NCI-H526 treated with DMSO at 0.1 percent for 48 hours (cell line): ENCODE measurements at places on chromosomes 2 and 18.

- DNase-seq: no peak
Measured at GRCh38 chr2:120291401-120292311, 39.0 kb downstream of the RALB start.

- DNase-seq: peak; percentile 77
Measured at GRCh38 chr2:79512442-79513401, at the start of gene CTNNA2. CTNNA2 (plus strand) TSS chr2:79513051.

GRCh38 chr2:9179572-9180201 lies 26.9 kb upstream of the ASAP2 start:
- DNase-seq: peak; percentile 67

DNA sequence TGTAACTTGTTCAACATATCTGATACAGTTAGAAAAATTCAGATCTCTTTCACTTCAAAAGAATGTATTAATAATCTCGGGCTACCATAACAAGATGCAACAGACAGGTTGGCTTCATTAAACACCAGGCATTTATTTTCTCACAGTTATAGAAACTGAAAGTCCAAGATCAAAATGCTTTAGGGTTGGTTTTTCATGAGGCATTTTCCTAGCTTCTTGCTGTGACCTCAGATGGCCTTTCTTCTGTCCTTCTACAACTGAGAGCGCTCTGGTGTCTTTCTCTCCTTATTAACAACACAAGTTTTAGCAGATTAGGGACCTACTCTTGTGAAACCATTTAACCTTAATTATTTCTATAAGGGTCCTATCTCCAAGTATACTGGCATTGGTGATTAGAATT lies 452.5 kb downstream of the ZNF804A start:
- no peak for DNase-seq

GRCh38 chr2:66899648-66900047 lies 464.7 kb downstream of the MEIS1 start:
- no peak for DNase-seq

DNA sequence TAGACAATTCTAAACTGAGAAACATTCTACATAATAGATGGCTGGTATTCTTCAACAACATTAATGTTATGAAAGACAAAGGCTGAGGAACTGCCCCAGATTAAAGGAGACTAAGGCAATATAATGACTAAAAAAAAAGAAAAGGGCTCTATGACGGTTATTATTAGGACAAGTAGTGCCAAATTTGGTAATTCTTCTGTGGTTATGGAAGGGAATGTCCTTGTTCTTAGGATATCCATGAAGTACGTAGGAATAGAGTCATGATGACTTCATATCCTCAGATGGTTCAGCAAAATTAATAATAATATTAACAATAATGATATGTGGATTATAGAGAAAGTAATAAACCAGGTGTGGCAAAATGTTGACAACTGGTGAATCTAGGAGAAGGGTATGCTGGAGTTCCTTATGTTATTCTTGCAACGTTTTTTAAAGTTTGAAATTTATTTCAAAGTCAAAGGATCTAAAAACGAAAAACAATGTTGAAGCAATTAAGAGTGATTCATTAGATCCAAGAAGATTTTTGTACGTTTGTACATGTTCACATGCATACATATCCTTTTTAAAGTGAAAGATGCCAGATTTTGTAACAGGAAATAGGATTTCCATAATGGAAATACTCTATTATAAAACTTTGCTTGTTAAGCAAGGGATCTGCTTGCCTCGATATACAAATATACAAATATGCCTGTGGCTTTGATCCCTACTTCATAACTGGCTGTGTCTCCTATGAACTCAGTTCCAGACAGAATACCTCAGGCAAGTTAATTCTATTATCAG lies 27.7 kb upstream of the STRN start:
- no peak for DNase-seq

DNA sequence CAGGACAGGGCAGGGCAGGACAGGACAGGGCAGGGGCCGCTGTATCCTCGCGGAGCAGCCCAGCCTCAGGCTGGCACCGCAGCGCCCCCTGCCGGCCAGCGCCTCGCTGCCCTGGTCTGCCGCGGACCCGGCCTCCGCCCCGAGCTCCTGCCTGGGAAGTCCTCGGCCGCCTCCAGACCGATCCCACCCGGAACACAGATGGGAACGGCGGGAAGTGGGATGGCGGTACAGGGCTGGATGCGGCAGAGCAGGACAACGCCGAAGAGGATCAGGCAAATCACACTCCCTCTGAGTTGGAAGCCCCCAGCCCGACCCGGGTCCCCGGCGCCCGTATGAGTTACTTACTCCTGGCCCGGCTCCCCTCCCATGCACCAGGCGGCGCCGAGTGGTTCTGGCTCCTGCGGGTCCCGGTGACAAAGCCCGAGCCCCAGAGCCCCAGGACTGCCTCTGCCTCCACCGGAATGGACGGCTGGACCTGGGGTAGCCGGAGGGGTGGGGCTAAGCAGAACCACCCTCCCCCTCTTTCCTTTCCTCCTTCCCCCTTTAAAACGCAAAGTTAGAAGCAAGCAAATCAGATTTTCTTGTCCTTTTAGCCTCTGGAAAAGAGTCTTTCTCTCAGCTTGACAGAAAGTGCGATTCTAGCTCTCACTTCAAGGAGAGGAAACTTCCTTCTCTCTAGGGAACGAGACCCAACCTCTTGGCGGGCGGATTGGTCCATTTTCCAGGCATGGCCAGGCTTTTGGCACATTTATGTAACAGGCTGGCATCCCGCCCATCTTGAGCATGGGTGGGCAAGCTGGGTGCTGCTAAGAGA lies at the start of gene TP53I3:
TP53I3 (minus strand) TSS at position 449 of the 814 bp plus-strand sequence. CDS start 508 bp downstream, outside the sequence.
- DNase-seq: peak; percentile 80

GRCh38 chr2:118535171-118535817 lies 312.2 kb downstream of the EN1 start:
- no peak for DNase-seq

DNA sequence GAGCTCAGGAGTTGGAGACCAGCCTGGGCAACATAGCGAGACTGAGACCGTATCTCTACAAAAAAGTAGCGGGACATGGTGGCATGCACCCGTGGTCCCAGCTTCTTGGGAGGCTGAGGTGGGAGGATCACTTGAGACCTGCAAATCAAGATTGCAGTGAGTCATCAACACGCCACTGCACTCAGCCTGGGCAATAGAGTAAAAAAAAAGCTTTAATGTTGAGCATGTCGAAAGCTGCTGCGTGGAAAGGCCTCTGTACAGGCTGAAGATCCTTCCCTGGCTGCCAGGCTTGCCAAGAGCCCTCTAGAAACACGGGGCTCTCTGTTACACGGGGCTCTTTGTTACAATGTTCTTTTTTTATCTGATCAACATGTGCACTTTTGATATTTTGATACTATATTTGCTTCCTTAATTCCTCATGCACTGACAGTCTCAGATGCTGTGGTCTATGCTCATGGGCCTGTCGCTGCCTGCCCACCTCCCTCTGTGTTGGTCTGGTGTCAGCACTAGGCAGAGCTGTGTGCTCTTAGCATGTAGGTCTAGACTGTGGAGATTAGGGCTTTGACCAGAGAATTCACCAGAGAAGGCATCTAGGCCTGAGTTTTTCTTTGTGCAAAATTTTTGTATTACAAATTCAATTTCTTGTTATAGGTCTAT lies 18.7 kb downstream of the CLK1 start:
- no peak for DNase-seq

GRCh38 chr18:3319399-3319798 lies 57.5 kb downstream of the MYL12B start:
- DNase-seq: no peak

DNA sequence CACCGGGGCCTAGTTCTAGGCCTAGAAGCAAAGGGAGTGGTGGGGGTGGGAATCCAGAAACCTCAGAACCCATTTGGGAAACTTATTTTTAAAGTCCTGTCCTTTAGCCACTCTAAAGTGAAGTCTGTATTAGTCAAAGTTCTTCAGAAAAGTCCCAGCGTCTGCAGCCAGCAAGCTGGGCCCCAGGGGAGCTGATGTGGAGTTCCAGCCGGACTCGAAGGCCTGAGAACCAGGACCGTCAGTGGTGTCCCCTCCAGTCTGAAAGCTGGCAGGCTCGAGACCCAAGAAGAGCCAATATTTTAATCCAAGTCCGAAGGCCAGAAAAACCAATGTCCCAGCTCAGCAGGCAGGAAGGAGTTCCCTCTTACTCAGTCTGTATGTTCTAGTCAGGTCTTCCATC lies 32.4 kb downstream of the ID2 start:
- DNase-seq: no peak

DNA sequence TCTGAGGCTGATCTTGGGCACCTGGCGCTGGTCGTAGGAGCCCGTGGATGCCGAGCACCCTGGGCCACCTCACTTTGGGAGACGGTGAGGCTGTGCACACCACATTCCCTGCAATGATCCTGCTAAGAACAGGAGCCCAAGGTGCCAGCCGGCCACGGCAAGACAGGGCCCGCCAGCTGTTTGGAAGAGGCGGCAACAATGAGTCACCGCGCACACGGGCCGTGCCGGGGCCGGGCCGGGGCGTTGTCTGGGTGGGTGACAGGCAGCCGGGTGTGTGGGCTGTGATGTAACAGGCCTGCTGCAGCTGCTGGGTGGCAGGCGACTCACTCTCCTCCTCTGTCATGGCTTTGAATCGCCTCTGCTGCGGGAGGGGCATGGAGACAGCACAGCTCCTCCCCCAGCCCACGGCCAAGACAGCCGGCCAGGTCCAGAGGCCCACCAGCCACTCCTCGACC lies 49.7 kb upstream of the ODC1 start:
- no peak for DNase-seq

DNA sequence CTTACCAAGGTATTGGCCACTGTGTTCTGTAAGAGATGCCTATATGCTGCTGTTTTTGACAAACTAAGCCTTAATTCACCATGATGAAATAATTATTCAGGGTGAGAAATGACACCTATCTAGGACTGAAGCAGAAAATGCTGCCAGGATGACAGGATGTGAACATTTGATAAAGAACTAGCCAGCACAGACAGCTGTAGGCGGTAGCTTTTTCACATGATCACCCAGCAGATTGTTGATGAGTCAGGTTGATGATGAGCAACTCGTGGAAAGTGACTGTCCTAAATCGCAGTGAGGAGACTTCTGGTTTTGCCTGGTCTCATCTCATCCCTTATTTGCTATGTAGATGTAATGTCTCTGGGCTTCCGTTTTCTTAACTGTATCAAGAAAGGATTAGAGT lies 144.1 kb downstream of the PRPF40A start:
- DNase-seq: no peak

GRCh38 chr2:223386189-223386588 lies 216.0 kb downstream of the SCG2 start:
- no peak for DNase-seq

- no peak for DNase-seq
Measured at GRCh38 chr2:109297566-109298490, 168.8 kb downstream of the SH3RF3 start.

DNA sequence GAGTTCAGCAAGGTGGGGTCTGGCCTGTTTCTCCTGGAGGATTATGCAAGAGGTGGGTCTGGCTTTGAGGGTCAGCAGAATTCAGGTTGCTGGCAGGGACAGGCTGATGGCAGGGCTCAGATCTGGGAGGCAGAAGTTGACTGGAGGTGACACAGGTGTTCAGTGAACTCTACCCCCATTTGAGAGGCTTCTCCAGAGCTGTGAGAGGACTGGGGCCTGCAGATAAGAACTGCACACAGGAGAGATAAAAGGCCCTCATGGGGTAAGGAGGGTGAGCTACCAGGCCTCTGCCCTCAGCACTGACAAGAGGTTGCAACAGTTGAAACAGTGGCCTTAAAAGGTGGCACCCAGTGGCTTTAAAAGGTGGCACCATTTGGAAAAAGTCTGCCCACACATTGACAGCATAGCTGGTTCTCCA lies 13.1 kb downstream of the MOCOS start:
- no peak for DNase-seq

DNA sequence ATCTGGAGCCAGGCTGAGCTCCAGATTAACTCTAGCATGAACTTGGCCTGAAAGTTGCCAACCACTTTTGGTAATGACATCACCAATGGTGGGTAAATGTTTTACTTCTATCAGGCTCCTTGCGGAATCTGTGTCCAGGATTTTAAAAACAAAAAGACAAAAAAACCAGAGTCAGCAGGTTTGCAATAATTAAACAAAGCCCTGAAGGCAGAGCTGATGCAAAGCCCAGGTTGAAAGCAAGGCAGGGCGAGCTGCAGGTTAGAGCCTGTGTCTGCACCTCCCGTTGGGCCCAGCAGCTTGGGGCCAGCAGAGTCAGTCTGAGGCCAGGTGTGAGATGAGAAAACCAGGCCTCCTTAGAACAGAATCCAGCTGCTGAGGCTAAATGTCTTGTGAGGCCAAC lies 29.1 kb upstream of the ALK start:
- DNase-seq: no peak

DNA sequence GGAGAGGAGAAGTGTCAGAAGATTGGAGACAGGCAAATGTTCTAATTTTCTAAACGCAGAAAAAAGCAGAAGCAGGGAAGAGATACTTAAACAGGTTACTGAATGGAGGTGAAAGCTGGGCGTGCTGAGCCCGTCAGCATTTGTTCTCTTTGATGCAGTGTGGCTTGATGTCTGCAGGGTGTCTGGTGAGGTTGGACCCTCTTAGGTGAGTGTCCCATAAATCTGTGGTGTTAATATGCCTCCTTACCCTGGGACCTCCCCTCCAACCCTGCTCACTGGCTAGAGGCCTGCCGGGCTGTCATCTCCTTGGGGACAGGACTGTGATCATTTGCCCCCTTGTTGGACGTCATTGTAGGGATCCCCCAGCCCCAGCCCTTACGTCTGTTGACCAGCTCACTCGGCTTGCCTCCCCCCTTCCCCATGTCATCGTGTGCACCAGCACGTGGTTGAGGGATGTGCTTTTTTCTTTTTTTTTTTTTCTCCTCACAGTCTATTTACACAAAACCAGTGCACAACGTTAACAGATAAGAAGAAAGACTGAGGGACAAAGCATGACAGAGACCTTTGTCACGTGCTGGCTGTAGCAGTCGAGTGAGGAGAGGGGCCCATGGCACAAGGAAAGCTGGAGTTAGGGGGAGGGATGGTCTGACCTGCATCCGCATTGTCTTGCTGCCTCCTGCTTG lies 56.4 kb downstream of the NCK2 start:
- DNase-seq: no peak

- DNase-seq: no peak
Measured at GRCh38 chr2:59295524-59296162, 1054.5 kb upstream of the FANCL start.

DNA sequence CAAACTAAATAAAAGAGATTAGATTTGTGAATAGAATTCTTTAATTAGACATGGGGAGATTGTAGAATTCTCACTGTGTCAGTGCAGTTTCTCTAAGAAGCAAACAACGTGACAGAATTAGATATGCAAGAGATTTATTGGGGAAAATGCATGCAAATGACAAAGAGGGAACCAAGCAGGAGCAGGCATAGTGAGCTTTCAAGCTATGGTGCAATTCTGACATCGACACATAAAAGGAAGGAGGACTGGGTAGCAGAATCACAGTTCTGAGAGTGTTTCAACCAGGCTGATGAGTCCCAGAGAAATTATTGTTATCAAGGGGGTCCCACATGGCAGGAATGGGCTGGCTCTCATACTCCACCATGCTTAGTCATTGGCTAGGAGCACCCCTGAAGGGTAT lies 338.4 kb downstream of the FIGN start:
- no peak for DNase-seq
